ENCODE measurements at places on chromosomes 3 and 15.

DNA sequence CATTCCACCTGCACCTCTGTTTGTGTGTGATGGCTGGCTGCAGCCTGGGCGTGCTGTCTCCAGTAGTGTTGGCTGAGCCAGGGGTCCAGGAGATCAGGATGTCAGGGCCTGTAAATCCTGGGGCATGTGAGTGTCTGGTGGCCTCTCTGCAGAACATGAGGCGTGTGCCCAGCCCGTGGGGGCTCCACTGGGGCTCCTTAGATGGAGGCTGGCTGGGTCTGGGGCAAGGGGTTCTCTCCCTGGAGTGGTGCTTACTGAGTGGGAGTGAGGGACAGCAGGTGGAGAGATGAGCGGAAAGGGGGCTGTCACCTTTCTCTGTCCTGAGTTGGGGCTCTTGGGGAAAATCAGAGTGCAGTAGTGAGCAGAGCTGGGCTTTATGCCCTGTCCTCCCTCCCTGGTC lies 152.2 kb downstream of the CHDH start:
- no peak for DNase-seq

DNA sequence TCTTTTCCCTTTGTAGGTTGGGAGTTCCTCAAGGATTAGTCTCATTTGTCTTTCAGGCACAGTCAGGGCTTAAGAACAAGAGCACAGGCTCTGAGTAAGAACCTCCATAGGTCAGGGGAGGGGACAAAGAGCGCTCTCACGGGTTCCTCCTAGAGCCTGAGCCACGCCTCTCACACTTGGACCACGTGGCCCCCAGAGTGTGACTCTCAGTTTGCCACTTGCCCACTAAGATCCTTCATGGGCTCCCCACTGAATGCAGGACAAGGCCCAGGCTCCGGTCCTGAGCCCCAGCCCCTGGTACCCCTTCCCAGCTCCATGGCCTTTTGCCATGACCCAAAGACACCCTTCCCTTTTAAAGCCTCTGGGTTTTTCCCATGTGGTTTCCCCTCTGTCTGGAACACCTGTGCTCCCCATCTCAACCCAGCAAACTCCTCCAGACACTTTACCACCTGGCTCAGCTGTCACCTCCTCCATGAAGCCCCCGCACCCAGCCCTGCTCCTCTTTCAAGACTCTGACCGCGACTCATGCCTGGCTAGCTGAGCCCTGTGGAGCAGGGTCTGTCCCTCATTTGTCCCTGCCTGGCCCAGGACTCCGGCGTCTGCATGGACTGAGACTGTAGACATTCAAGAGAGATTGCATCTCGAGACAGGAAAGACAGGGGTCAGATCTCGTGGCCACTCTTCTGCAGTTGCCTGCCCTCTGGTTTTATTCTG lies 32.7 kb downstream of the IQSEC1 start:
- no peak for DNase-seq

GRCh38 chr15:71011503-71012155 lies 103.6 kb upstream of the THSD4 start:
- no peak for DNase-seq

DNA sequence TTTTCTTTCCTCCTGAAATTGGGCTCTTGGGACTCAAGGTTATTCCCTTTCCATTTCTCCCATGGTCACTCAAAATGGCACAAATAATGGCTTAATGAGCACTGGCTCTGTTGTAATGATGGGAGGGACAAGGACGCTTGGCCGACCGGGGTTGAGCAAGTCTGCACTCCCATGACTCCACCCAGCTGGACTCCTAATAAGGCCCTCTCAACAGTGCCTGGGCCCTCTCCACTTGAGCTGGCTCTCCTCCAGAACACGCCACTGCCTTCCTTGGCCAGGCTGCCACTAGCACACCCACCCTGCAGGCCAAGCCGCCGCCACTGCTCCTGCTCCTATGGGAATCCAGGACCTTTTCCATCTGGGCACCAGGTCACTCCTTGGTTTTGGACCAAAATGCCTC lies 42.3 kb downstream of the ADCY5 start:
- DNase-seq: no peak

DNA sequence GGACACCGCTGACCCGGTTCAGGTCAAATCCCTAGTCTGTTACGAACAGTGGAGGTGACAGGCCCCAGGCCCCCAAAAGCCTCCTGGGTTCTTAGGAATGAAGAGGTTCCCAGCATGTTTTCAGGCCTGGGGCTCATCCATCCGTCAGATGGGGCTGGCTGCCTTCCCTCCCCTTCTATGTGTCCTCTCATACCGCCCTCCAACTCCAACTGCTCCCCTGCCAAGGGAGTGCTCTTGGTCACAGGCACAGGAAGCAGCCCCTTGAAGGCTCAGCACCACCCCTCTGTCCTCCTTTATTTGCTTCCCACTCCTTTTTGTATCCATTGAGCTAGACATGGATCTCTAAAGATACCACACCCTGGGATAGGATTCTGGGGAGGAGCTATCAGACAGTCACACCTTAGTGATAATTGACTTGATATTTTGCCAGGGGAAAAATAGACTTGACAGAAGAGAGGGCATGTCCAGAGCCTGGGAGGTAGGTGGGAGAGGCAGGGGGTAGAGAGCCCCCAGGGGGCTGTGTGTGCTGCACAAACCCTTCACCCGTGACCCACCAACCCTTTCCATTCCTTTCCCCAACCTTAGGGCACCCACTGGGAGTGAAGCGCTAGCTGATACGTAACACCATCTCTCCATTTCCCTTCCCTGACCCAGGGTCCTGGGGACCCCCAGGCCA lies 10.7 kb upstream of the CSPG4 start:
- no peak for DNase-seq

DNA sequence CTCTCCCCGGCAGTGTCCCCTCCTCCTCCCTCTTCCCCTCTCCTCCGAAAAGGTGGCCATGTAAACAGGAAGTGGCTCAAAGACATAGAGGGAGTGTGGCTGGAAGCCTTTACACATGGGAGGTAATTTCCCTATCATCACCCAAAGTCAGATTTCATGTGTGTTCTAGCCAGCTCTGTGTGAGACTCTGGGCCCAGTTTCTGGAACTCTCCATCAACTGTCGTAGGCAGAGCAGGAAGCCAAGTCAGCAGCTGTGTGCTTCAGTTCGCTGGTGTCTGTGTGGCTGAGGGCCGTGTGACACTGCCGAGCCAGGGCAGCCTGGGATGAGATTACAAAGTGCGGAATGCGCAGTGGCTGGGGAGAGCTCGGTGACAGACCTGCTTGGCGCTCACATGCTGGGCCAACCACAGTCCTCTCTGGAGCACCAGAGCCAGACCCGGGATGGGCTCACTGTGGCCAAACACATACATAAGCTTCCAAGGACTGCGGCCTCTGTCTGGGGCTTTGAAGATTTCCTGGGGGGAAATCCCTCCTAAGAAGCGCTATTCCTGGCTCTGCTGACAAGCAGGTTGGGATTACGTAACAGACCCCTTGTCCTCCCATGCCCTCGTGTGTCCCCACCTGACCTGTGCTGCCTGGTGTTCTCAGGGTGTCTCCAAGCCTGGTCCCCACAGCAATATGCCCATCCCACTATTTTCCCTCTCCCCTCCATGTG lies 50.7 kb downstream of the UMPS start:
- no peak for DNase-seq

DNA sequence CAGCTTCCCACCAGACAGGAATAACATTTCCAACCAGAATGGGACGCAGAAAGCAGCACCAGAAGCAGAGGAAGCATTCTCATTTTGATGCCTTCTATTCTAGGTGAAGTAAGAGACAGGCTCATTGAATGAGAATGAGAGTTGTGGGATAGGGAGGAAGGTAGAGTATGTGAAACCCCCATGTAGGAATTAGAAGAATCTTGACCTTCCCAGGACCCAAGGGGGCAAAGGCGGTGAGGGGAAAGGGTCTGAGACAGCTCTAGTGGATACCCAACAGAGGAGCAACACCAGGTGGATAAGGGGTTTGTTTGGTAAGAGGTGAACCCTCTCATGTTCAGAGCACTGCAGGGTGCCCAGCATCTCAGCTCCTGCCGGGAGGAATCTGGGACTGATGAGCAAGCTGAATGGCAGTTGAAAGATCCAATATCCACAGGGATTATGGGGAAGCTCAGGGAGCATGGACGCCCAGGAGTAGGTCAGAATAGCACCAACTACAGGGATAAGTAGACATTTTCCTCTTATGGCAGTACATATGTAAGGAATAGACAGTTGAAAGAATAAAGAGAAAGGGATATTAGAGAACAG lies 77.0 kb downstream of the PLCL2 start:
- DNase-seq: no peak

DNA sequence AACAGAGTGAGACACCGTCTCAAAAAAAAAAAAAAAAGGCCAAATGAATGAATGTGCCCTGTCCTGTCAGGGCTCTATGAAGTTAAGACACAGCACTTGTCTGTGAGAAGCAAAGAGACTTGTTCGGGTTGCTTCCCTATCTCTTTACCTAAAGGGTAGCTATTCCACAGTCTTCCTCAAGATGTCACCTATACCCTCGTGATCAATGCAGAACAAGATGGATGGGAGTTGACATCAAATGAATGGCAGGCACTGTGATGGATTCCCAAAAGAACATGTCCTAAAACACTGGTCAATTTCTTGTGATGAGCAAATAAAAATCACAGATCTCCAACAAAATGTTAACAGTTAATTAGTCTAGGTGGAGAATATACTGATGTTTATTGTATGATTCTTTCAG lies 9.5 kb downstream of the TADA3 start:
- no peak for DNase-seq

DNA sequence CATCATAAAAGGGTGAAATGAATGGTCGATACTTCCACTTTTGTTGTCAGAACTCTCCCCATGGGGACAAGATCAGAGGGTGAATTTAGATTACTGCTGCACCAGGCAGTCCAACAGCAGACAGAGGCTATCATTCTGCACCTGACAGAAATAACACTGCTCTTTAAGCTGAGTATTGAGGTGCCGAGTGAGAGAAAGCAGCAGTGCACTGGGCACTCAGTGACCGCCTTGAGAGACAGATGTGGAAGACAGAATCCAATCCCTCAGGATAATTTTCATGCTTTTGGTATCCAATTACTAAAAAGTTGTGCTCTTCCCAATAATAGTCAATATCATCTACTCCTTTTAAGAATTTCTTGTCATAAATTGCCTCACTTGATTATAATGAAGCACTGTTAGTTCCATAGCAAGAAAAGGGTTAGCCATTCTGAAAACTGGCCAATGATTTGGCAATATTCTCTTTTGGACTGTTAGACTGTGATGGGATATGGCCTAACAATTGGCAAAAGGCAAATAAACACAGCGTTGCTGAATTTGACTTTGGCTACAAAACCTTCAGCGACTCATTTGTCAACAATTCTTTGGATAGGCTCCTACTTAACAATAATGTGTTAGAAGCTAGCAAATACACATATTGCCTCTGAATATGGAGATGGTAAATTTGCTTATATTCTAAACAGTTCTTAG lies 5.5 kb downstream of the FGF7 start:
- DNase-seq: no peak

DNA sequence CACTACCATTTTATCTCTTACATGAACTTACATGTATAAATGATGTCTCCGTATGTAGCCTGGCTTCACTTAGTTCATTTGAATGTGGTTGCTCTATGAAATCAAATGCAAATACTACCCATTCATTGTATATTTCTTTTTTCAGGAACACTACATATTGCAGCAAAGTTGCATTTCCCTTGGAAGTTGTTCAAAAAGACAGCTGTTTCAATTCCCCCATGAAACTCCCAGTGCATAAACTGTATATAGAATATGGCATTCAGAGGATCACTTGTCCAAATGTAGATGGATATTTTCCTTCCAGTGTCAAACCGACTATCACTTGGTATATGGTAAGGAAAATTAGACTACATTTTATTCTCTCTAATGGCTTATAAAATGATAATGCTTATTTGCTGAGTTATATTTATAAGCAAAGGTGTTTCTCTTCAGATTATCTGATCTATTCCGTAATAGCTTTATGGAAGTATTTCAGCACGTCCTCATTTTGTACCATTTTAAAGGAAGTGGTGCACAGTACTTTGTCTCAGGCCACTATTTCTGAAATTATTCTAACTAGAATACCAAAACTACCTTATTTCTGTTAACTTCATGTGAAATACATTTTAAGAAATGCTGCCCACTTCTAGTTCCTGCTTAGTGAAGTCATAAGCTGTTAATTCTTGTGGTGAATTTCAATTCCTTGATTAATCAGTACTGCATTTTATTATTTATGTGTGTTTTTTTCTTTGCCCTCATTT lies 95.1 kb downstream of the IL1RAP start:
- DNase-seq: no peak

Data from CD4-positive, CD25-positive, alpha-beta regulatory T cell (primary cell).